ENCODE measurements at places on chromosomes 2 and 18.

GRCh38 chr2:23596316-23596885 lies 211.4 kb downstream of the KLHL29 start:
- DNase-seq, result peak; percentile 26

DNA sequence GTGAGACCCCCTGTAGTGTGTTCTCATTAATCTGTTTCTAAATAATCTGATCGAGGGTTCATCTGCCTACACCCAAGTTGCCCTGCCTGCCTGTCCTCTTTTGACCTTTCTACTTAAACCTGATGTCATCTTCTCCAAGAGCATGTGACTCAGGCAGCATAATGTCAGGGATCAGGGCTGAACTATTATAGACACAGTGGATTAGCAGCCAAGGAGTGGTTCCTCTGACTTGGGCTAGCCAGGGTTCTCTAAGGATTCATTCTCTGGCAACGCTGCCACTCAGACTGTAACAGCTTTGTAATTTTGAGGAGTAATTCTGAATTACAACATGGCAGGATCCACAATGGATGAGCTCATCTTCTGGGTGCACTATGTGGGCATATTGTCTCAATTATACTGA lies 124.0 kb downstream of the MDH1 start:
- DNase-seq, result peak; percentile 37

- DNase-seq, result no peak
Observed at GRCh38 chr2:171791361-171791760, 102.7 kb downstream of the SLC25A12 start.

DNA sequence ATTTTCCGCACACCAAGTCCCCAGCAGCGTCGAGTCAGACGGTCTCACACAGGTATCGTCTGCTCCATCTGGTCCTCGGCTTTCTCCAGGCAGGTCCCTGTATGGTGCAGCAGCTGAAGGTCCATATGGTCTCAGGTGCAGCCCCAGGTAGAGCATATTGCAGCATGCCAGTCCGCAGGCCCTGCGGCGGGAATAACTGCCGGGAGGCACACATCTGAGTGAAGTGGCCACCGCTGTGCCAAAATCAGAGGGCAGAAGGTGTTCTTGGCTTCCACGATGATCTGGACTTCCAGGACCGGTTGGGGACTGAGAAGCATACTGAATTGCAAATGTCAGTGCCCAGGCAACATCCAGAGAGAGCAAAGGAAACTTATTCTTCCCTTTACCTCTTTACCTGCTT lies 320.3 kb downstream of the RNF144A start:
- DNase-seq, result no peak

GRCh38 chr2:207285473-207285815 lies 119.7 kb upstream of the KLF7 start:
- DNase-seq, result peak; percentile 8

- no peak for DNase-seq
Observed at GRCh38 chr18:70499218-70499691, 210.4 kb downstream of the SOCS6 start.
